ENCODE measurements at places on chromosomes 5 and 9.

DNA sequence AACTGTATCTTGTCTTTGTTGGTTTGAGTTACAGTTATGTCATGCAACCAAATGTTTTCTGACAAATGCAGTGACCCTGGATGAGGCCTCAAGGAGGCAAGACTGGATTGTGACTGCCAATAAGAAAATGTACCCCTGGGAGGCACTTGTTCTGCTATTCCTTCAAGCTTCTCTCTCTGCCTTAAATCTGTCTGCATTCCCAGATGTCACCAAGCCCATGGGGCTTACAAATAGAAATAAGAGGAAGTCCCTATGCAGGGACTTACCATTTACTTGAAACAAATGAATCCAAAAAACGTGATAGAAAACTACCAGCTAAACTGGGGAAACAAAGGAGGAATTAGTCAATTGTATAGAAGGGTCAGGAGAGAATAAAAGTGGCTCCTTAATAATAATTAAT lies 8.2 kb upstream of the PARP8 start:
- no peak for DNase-seq

- DNase-seq: no peak
Observed at GRCh38 chr9:91060520-91061343, 259.1 kb downstream of the SYK start.

DNA sequence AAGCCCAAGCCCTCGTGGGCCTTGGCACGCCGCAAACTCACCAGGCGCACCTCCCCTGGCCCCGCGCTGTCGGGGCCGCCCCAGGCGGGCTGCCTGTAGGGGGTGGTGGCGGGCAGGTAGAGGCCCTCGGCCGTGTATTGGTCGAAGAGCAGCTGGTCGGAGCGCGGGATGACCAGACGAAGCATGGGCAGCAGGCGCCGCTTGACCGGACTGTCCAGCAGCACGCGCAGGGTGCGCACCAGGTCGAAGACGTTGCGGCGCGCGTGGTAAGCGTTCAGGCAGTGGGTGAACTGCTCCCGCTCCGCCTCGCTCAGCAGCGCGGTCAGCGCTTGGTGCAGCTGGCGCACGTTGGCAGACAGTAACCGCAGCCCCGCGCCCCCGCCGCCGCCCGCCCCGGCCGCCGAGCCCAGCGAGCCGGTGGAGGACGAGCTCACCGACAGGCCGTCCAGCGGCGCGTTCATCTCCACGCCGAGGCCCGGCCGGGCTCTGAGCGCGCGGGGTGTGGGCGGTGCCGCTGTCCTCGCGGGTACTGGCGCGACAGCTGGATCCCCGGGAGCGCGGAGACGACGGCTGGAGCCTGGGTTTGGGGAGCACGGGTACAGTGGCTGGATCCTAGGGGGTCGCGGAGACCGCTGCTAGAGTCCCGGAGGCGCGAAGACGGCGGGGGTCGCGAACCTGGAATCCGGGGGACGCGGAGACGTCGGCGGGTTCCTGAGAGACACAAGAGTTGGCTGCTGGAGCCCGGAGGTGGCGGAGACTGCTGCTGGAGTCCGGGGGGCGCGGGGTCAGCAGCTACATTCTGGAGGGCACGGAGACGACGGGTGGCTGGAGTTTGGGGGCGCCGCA lies 709 bp downstream of the WHRN start:
- DNase-seq: no peak

DNA sequence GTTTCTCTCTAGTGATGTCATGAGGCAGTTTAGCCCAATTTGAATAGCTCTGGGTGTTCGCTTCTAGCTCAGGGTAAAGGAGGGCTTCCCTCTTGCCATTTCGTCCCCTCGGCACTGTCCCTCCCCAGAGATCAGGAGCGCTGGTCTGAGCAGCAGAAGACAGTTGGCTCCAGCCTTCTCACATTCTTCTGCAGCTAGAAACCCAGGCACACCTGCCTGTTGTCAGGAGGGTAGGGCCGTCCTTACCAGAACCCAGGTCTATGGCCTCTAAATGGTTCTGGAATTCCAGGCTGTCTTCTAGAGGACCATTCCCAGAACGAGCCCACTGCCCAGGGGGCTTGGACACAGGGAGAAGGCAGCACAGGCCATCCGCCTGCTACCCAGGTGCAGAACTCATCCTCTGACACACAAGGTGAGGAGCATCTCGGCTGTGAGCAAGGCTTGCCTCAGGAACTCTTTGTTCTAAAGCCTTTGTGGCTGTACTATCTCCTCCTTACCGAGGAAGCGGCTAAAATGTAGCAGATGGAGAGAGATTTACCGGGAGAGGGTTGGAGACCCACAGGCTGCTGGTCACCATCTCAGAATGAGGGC lies 255.6 kb upstream of the IRX2 start:
- no peak for DNase-seq

- DNase-seq: no peak
Observed at GRCh38 chr5:75214928-75215327, 21.8 kb downstream of the ANKRD31 start.

GRCh38 chr5:1235838-1236237 lies 10.7 kb downstream of the SLC6A18 start:
- no peak for DNase-seq

DNA sequence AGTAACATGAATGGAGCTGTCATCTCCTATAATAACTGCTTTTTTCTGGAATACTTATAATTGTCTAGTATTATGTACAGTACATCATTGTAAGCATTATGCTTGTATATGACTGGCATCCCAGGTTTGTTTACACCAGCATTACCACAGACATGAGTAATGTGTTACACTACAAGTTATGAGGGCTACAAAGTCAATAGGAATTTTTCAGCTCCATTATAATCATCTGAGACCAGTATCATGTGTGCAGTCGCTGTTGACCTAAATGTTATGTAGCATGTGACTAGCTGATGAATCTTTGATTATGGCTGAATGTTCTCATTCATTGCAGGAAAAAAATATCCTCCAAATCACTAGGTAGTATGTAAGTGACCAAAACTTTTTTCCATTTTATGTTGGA lies 2.2 kb downstream of the ZCCHC9 start:
- DNase-seq: no peak

DNA sequence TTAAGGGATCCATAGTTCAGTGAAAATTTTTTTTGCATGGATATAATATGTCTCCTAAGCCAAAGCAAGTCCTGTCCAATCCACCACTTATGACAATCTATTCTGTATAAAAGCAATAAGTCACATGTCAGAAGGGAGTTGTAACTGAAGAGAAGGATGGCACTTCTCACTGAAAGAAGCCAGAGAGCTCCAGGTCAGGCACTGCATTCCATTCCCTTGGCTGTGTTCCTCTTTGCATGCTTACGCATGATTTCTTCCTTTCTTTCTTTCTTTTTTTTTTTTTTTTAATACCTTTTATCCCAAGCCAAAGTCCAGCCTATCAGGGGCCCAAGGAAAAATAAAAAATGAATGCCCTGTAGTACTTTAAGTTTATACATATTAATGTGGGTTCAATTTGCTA lies 39.8 kb downstream of the MAMDC2 start:
- no peak for DNase-seq

- no peak for DNase-seq
Observed at GRCh38 chr5:126686451-126687126, 85.8 kb downstream of the PHAX start.

DNA sequence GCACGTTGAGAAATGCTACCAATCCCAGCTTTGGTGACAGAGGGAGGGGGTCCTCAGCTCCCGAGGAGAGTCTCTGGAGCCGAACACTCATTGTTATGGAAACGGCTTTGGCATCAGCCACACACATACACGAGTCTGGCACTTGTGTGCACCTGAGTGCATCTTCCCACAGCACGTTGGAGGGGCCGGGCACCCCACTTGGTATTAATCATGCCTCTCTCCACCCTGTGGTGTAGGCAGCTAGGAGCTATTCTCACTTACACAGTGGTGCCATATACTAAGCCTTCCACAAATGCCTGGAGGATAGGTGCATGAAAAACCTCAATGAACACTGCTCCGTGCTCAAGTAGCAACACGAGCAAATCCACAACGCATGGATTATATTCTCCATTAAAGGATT lies 133.9 kb upstream of the PANK3 start:
- DNase-seq: no peak

GRCh38 chr5:31362931-31363568 lies 168.8 kb downstream of the DROSHA start:
- no peak for DNase-seq

DNA sequence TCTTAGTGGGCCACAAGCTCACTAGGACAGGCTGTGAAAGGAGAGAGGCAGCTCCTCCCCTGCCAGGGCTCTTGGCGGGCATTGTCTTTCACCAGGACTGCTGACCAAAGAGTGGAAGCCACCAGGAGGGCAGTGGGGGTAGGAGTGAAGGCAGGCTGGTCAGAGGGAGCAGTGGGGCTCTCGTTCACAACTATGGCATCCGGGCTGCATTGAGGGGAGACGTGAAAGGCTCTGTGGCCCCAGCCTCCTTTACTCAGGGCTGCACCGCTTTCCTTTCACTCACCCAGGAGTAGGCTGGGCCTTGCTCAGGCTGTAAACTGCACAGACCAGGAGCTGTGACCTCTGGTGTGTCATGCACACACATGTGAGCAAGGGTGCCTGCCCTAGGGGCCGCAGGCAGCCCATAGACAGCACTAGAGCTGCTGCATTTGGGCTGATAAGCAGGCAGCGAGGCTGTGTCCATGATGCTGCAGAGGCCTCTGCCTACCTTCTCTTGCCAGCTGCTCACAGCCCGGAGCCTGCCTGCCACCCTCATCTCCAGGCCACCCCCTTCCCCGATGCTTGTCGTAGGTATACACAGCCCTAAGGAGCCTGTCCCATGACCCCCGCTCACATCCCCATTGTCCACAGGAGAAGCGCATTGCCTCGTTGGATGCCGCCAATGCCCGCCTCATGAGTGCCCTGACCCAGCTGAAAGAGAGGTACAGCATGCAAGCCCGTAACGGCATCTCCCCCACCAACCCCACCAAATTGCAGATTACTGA lies 130.4 kb downstream of the DAB2IP start:
- DNase-seq: no peak

DNA sequence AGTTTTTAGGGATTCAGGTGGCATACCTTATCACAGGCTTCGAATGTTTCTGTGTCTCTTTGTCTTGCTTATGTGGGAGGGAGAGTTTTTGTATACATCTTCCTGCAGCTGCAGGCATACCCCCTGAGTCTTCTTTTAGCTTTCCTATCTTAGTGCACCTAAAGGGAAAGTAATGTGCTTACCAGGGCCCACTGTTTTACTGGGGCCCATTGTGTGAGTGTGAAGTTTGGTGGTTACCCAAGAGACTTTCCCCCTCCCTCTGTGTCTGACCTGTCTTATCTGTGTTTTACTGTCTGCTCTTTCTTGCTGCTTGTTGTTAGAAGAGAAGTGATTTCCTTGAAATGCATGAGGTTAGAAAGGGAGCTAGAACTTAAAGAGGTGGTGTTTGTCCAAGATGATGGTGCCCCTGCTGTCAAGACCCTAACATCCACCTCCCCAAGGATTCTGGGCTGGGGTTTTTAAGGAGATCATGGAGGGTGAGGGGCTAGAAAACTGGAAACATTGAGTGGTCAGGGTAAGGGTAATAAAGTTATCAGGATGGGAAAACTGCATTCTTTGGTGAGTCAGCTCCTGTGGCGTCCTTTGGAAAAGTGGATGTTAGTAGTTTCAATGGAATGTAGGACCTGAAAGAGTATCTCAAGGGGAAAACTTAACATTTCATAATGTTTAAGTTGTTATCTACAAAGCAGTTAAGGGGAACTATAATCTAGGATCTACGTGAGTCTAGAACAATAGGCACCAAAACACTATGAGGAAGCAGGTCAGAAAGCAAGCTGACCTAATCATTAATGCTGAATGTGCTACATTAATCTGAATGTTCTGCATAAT lies 583.5 kb upstream of the TUSC1 start:
- no peak for DNase-seq

DNA sequence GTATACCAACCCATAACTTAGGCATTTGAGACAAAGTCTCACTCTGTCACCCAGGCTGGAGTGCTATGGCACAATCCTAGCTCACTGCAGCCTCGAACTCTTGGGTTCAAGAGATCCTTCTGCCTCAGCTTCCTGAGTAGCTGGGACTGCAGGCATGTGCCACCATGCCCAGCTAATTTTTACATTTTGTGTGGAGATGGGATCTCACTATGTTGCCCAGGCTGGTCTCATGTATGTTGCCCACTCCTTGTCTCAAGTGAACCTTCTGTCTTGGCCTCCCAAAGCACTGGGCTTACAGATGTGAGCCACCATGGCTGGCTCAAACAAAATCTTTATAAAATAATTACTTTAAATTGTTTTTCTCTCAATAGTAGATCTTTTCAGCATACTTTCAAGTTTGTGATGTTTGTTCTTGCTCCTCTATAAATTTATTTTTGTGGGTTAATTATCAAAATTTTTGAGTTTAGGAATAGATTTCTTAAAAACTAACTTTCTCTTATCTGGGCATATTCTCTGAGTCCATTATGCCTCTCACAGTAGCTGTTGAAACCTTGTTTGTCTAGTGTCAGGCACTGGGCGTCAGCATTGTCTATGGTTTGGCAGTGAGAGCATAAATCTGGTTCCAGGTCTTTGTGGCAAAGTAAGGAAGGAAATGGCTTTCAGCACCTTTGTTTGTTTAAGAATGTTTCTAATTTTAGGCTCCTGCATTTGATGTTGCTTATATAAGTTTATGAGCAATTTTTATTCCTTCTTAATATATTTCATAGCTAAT lies 38.7 kb downstream of the NLN start:
- peak; percentile 25 for DNase-seq

GRCh38 chr9:93577078-93577974 lies 942 bp downstream of the PHF2 start:
- no peak for DNase-seq

DNA sequence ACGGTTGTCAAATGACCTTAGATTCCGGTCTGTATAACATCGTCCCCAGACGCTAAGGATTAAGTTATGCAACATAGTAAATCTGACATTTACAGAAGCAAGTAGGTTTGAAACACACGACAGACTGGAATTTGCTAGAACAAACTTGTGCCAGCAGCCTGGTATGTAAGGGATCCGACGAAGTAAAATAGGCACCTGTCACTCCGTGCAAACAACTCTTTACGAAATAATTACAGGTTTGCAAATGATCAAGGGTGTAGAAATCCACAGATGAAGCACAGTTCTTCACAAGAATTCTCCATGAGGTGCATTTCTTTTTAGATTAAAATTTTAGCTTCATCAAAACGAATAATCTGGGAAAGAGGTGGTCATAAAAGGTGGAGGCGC lies 508 bp downstream of the MOCS2 start:
- DNase-seq: no peak

DNA sequence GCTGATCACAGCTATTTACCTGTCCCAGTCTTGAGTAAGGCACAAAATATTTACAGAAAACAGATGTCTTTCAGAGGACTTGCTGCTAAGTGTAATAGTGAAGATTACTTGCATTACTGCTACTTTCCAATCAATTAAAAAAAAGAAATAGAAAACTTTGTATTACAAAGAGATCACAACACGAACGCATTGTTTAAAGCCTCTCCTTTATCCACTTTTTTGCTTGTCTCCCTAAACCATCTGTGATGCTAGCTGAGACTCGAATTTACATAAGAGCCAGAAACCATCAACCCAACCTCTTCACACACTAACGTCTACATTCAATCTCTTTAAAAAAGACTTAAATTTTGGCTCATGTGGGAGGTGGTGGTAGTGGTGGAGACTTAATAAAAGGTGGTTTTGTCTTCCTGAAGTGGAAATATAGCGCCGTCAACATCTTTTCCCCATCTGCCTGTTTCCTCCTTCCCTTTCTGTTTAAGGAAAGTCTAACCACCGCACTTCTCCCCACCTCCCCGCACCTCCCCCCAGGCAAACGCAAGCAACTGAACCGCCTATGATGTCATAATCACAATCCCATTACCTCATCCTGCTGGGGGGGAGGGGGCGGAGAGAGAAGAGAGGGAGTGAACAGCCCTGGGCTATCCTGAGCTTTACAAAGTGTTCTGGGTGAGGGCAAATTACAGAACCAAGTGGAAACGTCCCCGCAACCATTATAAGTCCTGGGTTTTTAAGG lies 948 bp upstream of the FAM53C start:
- no peak for DNase-seq

GRCh38 chr5:107380654-107381053 lies 290.1 kb downstream of the EFNA5 start:
- DNase-seq: no peak

Data from activated gamma-delta T cell treated with anti-CD3 and anti-CD28 coated beads, Interleukin-2, amount 50 U/mL, for 16 hours (primary cell).